ACHN (cell line): ENCODE measurements at places on chromosomes 16 and 17.

- peak; percentile 64 for DNase-seq
These were observed 1.4 kb downstream of the NOTUM start for GRCh38 chr17:81959362-81960129.

GRCh38 chr16:47565454-47565853 is 104.3 kb downstream of the PHKB start:
- DNase-seq: peak; percentile 57

DNA sequence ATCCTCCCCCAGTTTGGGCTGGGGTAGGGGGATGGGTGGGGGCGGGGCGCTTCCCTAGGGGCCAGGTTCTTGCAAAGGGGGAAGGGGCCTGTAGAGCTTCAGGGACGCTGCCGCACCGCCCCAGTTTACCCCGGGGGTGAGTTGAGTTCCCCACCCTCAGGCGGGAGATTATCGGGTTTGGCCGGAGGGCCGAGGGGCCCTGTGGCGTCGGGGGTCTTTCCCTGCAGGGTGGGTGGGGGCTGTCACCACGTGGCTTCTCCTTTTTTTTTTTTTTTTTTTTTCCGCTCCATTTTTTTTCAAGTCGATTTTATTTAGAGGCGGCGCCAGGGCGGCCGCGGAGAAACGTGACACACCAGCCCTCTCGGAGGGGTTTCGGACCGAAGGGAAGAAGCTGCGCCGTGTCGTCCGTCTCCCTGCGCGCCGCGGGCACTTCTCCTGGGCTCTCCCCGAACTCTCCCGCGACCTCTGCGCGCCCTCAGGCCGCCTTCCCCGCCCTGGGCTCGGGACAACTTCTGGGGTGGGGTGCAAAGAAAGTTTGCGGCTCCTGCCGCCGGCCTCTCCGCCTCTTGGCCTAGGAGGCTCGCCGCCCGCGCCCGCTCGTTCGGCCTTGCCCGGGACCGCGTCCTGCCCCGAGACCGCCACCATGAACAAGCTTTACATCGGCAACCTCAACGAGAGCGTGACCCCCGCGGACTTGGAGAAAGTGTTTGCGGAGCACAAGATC is at the start of gene IGF2BP1:
Gene IGF2BP1 (plus strand): TSS at position 283 of the 724 bp plus-strand sequence. CDS start 361 bp downstream, at position 644.
- no peak for DNase-seq

DNA sequence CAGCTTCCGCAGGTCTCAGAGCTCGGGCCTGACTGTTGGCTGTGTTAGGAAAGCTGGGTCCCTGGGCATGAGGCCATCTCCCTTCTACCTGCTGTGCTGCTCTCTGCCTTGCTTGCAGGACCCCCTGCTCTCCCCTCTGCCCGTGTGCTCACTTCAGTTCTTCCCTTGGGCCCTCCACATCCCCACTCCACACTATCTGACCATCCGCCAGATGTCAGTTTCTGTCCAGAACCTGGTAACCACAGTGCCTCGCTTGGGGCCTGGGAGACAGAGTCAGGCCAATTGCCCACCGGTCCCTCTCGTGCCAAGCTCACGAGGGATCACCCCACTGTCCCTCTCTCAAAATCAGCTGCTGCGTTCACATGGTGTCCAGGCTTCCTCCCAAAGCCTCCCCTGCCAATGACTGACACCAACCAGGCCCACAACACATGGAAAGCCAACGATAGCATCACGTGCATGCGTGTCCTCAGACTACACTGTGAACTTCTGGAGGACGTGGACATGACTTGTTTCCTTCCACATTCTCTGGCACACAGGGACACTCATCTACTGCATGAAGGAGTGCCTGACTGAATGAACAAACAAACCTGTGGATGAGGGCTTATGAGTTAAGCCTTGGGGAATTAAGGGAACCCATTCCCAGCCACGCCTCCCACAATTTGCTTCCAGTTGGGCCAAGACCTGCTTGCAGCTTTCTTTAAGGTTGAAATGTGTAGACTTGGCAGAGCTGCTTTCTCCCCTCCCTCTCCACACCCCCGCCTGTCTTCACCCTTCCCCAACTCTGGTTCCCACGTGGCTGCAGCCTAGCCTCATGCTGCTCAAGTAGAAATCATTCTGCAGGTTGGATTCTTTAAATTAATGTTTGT is 72.5 kb upstream of the ZNF423 start:
- no peak for DNase-seq

- no peak for DNase-seq
These were observed 9.2 kb downstream of the CA5A start for GRCh38 chr16:87927195-87927562.

DNA sequence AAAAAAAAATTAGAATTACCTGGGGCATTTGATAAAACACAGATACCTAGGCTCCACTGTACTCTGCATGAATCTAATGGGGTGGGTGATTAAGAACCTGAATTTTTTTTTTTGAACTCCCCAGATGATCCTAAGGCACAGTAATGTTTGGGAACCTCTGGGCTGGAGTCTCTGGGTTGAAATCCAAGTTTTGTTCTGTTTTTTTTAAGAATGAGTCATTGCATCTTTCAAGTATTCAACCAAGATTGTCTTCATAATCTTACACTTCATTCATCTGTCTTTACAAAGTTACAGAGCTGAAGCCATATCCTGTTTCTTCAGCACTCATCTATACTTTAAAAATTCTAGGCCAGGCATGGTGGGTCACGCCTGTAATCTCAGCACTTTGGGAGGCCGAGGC is 52.6 kb downstream of the PIGL start:
- peak; percentile 27 for DNase-seq

DNA sequence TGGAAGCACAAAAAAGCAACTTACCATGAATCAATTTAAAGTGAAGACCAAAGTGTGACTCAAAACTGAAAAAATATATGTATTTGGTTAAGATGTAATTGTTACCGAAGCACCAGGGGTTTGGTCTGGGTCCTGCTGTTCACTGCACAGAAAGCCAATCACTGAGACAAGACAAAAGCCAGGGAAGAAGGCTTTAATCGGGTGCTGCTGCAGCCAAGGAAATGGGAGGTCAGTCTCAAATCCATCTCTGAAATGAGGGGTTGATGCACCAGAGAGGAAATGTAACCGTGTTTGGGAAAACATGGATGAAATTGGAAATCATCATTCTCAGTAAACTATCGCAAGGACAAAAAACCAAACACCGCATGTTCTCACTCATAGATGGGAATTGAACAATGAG is 73.6 kb upstream of the HSBP1 start:
- no peak for DNase-seq

GRCh38 chr16:57383276-57384247 is 11.3 kb downstream of the CX3CL1 start:
- peak; percentile 40 for DNase-seq

- DNase-seq: no peak
These were observed at the start of gene ACAP1 for GRCh38 chr17:7336240-7337175. TSS of gene ACAP1 (plus strand) at chr17:7336529. CDS start at chr17:7336735, 206 bp downstream.

DNA sequence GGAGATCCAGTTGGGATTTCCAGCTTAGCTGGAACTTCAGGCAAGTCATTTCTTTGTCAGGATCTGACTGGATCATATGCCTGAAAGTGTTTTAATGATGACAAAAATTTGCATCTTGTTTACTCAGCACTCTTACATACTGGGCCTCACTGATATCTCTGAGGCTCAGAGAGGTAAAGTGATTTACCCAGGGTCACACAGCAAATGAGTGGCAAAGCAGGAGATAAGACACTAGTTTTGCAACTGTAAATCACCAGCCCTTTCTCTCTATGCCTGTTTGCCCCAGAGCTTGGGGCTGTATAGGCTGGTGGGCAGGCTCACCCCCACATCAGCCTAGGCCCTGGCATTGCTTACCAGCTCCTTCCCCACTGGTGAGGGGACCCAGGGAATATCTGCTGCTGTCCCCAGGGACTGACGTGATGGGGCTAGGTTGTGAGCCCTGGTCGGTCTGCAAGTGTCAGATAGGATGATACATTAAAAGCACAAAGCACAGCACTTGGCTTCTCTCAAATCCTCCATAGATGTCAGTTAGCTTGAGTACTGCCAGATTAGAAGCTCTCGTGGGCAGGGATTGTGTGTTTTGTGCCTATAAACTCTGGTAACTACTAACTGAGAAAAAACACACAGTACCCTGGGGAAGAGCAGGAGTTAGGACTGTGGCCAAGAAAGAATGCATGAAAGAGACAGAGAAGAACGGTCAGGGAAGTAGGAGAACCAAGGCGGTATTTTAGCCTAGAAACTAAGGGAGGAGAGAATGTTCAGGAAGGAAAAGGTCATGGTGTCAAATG is 165.4 kb downstream of the COPRS start:
- DNase-seq: no peak

- DNase-seq: peak; percentile 63
These were observed 61.4 kb downstream of the ZNF18 start for GRCh38 chr17:11935734-11936406.

DNA sequence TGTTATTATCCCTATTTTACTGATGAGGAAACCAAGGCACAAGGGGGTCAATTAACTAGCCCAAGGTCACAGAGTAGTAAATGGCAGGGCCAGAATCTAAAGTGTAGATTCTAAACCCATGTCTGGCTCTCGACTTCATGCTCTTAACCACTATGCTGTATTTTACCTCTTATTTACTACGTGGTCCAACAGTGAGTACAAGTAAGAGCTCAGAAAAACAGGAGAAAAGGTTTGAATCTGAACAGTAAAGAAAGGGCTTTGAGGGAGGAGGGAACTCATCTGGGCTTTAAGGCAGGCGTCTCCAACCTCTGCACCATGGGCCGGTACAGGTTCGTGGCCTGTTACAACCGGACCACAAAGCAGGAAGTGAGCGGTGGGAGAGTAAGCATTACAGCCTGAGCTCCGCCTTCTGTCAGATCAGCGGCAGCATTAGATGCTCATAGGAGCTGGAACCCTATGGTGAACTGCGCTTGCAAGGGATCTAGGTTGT is 62.9 kb downstream of the SMURF2 start:
- DNase-seq: no peak

GRCh38 chr16:11964761-11965551 is at the start of gene TNFRSF17:
TSS of gene TNFRSF17 (plus strand) at chr16:11965210. CDS start at chr16:11965325, 115 bp downstream.
- DNase-seq: no peak

- no peak for DNase-seq
These were observed 502 bp downstream of the SMPD3 start for GRCh38 chr16:68447653-68448359.

GRCh38 chr17:71777048-71777640 is 343.7 kb upstream of the SOX9 start:
- no peak for DNase-seq

- DNase-seq: no peak
These were observed 574 bp upstream of the TMEM106A start for GRCh38 chr17:43211123-43211479.

DNA sequence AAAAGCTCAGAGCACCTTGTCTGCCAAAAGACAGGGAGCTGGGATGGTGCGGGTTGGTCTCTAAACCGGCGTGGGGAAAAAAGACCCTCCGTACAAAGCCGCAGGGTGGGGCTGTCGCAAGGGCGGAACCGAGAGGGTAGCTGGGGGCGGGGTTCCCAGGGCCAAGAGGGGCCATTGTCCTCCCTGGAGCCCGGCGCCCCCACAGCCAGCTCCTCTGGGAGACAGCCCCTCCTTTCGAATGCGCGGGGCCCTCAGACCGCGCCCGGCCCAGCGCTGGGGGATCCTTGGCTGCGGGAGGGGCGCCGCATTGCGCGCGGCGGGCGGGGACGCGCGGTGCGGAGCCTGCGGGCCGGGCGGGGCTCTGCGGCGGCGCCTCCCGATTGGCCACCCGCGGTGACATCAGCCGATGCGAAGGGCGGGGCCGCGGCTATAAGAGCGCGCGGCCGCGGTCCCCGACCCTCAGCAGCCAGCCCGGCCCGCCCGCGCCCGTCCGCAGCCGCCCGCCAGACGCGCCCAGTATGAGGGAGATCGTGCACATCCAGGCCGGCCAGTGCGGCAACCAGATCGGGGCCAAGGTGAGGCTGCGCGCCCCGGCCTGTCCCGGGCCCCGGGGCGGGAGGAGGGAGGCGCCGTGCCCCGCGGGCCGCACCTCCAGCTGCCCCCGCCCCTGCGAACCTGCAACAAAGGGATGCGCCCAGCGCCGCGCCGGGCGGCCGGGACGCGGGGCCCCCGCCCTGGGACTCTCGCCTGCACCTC is at the start of gene TUBB3:
Gene TUBB3 (plus strand): TSS at position 459 of the 756 bp plus-strand sequence. CDS start 60 bp downstream, at position 519.
- peak; percentile 91 for DNase-seq

DNA sequence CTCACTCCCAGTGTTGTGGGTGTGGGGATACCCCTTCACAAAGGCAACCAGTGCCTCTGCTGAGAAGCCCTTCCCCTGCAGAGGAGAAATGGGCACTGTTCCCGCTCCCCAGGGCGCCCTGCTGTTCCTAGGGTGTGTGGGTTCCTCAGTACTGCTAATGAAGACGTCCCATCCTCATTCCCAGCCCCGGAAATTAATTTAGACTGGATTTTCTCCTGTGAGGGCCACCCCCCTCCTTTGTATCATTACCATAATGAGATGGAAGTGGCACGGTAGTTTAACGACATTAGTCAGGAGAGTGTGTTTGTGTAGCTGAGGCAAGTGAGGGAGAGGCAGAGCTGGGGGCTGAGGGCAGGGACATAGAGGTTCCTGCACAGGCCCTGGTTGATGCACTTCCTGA is 53.2 kb downstream of the PIPOX start:
- no peak for DNase-seq

DNA sequence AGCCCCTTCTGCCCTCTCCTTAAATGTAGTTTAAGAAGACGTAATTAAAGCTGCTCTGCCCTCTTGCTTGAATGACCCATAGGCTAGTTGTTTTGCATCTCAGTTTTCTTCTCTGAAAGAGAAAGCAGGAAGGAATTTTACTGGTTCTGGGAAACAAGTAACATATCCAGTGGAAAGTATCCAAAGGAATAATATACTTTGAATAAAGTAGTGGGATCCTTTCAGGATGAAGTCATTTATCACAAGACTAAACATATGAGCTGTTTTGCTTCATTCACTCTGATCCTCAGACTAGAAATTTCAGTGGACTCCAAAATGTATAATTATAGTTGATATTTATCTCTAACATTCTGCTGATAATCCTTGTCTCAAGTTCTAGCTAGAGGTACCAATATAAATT is 1297.6 kb upstream of the GOT2 start:
- no peak for DNase-seq

GRCh38 chr17:7857713-7858521 is at the start of gene CYB5D1:
TSS of gene CYB5D1 (plus strand) at chr17:7858003. CDS start at chr17:7858135, 132 bp downstream.
- DNase-seq: peak; percentile 94

- DNase-seq: no peak
These were observed 8.9 kb downstream of the METTL22 start for GRCh38 chr16:8630255-8630953.

- DNase-seq: no peak
These were observed 44.3 kb downstream of the SPECC1 start for GRCh38 chr17:20053361-20053964.

- peak; percentile 83 for DNase-seq
These were observed 4.3 kb upstream of the ADGRG1 start for GRCh38 chr16:57624044-57624688.
